ENCODE measurements at places on chromosomes 2 and 18.

DNA sequence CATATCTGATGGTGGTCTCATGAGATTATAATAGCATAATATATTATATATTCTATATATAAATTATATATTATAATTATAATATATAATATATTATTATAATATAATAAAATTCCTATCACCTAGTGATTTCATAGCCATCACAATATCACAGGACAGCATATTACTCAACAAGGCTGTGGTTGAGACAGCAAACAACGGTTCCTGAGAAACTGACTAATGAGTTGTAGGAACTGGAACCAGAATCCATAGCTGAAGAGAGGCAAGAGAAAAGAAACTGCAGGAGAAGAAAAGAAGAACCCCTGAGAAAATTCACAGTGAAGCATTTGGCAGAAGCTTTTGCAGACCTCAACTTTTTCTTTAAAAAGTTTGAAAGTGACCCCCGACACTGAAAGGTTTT is 84.0 kb downstream of the BCL2L11 start:
- no peak for DNase-seq

DNA sequence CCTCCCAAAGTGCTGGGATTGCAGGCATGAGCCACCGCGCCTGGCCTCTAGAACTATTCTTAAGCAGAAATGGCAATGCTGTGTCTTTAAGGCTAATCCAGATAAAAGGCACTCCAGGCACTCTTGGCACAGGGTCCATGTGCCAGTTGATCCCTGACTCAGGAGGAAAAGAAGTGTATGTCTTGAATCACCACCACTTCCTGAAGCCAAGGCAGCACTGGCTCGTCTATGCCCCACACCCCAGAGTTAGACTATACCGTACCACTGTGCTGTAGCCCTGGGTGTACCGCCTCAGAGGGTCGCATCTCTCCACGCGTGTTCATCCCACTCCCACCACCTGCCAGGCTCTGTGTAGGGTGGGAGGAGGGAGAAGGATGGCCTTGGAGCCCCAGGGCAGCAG is 9.0 kb downstream of the TNFRSF11A start:
- DNase-seq, result no peak

GRCh38 chr2:64222351-64222750 is 78.1 kb upstream of the PELI1 start:
- no peak for DNase-seq

DNA sequence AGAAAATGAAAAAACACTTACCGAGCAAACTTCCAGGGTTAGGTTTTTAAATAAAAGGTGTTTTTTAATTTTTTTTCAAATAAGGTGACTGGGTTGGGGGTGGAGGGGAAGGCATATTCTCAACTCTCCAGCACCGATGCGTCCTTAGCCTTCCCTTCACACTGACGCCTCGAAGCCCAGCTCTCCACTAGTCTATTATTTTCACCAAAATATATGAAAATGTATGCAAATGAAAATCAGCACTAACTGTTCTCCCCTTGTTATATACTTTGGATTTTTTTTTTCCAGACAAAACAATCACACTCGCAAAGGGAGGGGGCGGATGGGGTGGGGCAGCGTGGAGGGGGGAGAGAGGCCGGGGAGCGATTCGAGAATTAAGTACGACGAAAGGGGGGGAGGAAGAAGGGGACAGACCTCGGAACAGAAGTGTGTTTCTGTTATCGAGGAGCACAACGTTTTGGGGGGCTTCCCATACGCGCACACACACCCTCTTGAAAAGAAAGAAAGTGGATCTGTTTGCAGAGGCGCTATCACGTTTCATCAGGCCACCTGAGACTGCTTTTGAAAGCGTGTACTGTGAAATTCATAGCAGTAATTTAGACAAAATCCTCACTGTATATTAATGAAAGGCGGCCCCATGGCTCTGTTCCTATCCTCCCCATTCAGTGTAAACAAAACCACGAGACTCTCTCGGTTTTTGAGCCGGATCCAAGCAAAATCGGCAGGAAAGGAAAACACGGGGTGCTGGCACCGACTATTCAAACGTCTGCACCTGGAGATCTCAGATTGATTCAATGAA is 2.4 kb upstream of the POU3F3 start:
- DNase-seq, result no peak

DNA sequence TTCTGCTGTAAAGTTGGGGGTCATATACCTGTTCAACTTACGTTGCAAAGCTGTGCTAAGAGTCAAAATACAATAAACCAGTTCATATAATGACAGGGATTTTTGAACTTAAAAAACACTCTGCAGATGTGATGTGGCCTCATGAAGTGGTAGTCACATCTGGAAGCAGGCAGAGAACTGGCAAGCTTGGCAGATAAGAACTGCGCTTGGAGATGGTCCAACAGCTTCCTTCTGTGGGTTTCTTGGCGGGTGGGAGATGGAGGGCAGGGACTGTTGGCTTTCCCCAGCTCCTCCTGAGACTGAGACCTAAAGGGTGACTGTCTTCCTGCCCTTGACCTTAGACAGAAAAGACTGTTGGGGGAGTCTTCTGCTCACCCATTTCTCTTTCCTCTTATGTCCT is 140.4 kb downstream of the CTIF start:
- DNase-seq, result peak; percentile 61

DNA sequence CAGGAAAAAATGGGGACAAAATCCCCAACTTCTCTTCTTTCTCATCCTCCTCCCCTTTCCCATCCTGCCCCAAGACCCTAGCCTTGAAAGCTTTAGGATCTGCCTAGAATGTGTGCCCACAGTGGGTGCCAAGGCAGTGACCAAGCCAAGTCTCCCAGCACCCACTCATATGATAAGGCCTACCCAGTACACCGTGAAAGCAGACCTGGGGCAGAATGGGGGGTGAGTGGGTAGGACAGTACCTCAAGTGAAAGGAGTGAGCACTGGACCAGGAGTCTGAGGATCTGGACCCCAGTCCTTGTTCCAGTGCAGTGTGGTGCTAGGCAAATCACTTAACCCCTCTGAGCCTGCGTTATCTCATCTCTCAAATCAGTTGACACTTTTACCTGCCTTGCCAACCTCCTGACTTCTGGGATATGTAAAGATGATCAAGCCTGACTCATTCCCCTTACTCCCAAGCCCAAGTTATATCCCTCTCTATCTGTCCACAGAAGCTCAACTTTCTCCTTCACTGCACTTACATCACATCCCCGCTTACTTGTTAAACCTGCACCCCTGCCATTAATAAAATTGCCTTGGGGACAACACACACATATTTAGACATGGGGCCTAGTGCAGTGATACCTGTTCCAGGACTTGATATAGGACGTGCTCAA is 109.7 kb downstream of the ATL2 start:
- DNase-seq, result no peak

- no peak for DNase-seq
Observed at GRCh38 chr2:59660262-59660661, 893.2 kb downstream of the BCL11A start.

- DNase-seq, result no peak
Observed at GRCh38 chr2:6864923-6865345, 773 bp downstream of the CMPK2 start.

DNA sequence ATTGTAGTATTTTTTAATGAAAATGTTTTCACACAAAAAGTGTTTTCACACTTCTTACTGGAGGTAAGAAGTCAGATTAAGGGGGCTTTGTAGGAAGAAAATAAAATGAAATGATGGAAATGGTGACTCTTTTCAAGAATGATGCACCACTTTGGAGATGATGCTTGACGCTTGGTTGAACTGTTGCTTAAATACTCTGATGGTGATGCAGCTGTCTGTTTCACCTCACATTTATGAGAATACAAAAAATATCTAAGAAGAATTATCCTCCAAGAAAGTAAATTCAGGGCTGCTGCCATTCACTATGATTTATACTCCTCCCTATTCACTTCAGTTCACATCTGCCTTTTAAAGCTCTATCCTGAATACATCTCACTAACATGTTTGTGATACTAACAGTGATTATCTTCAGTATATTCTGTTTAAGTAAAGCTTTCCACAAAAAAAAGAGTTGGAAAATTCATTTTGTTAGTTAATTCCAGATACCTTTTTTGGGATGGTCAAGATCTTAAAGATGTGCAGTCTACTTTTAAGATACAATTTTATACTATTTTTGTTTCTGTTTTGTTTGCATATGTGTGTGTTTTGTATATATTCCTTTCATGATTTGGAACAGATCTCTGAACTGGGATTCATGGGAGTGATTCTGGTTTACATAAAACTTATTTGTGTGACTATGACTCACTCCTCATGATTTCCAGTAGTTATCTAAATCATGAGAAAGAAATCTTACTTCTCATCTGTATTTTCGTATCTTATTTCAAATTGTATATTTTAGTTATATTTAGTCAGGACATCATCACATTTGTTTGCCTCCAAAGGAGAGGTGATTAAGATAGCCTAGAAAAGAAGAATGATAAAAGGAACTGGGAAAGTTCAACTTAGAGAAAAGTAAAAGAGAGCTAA is 53.1 kb downstream of the SLC39A10 start:
- no peak for DNase-seq

DNA sequence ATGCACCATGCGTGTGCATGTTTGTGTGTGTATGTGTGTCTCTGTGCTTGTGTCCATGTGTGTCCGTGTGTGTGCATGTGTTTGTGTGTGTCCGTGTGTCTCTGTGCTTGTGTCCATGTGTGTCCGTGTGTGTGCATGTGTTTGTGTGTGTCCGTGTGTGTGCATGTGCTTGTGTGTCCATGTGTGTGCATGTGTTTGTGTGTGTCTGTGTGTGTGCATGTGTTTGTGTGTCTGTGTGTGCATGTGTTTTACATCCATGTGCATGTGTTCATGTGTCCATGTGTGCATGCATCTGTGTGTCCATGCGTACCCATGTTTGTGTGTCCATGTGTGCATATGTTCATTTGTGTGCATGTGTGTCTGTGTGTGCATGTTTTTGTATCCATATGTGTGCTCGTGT is 100.5 kb downstream of the LBH start:
- DNase-seq, result no peak

DNA sequence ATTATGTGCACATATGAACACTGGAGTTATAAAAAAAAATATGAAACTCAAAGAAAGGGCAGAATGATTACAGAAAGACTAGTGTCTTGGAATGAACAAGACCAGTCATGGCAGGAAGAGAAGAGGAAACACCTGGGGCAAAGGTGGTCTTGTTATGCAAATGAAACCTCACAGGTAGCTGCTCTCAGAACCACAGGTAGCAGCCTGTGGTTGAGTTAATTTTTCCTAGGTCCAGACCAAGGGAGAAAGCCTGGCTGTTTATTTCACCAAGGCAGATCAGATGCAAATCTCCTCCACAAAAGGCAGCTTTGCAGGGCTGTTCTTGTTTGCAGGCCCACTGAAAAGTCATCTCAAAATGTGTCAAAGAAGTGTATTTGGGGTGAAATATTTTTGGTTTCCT is 785.8 kb downstream of the RNF144A start:
- DNase-seq, result no peak

GRCh38 chr2:237319086-237319820 is 94.7 kb downstream of the COL6A3 start:
- DNase-seq, result no peak

GRCh38 chr18:51074605-51075004 is 44.6 kb downstream of the SMAD4 start:
- peak; percentile 31 for DNase-seq

GRCh38 chr2:136310005-136310495 is 192.1 kb upstream of the CXCR4 start:
- no peak for DNase-seq

DNA sequence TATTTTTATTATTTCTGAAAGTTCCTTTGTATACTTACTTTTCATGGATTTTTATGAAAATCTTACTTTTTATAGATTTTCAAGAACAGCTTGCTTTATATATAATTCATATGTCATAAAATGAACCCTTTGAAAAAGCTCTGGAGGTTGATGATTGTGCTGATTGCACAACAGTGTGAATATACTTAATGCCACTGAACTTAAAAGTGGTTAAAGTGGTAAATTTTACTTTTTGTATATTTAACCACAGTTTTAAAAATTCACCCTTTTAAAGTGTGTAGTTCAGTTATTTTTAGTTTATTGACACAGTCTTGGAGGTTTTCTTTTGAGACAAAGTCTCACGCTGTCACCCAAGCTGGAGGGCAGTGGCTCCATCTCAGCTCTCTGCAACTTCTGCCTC is 8.4 kb downstream of the SANBR start:
- no peak for DNase-seq

- no peak for DNase-seq
Observed at GRCh38 chr2:215664847-215665525, 229.1 kb upstream of the FN1 start.

DNA sequence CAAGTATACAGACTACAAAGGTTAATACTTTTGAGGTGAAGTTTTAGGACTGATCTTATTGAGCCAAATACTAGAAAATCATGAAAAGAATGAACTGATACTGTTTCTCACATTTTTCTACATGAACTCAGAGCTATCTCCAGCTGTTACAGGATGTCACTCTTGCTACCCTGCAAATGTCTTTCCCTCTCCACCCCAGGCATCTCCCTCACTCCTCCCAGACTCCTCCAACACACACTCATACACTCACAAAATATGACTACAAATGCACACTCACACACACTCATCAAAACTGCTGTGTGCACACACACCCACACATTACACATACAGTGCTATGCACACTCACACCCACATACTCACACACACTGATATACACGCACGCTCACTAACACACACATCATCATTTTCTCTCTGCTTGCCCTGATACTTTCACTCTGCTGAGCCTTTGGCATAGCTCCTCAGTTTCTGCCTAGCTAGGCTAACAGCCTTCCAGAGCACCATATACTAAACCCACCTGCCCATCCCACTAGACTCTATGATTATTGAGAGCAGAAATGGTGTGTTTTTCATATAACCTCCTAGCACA is 273.3 kb downstream of the CD226 start:
- DNase-seq, result no peak

- DNase-seq, result no peak
Observed at GRCh38 chr18:33871363-33872025, 293.5 kb downstream of the ASXL3 start.

GRCh38 chr18:57803103-57803969 is at the start of gene ATP8B1:
TSS of gene ATP8B1 (minus strand) at chr18:57803315. CDS start at chr18:57731807, 71,508 bp downstream.
- DNase-seq, result no peak

DNA sequence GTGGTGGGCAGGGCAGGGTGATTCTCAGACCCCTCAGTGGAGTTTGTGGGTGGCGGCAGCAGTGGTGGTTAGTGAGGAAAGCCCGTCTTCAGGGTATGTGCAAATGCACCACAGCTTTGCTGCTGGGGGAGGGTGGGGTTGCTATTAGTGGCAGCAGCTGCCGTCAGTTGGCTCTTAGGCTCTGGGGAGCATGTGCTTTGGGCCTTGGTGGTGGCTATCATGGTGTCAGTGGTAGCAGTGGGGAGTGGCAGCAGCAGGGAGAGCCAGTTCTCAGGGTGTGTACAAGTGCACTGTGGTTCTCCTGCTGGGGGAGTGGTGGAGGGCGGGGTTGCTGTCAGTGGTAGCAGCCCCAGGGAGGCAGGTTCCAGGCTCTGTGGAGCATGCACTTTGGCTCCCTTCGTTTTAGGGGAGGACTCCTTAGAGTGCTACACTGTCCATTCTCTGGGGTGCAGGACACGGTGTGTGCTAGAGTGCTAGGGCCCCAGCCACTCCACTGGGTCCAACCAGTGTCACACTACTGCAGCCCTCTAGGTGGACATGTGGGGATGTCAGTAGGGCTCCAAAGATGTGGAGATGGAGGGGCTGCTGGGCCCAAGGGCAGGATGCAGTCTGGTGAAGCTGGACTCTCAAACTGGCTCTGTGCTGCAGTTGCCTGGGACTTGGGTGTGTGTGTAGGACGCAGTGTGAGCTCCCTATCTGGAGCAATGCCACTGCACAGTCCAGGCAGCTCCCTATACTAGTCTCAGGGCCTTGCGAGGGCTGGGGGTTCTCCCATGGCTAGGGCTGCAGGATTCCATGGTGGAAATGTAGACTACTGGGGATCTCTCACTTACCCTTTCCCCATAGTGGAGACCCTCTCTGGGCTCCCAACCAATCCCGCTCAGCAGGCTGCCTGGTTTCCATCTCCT is 45.3 kb downstream of the ADCYAP1 start:
- DNase-seq, result no peak
